ENCODE measurements at places on chromosomes 12 and 14. TPM values are rescaled to one million over a fixed set of nuclear protein-coding genes. Genes with fewer than 3 reads are reported as not detected.

- no peaks in the 10 kb centered on the region for H3K27me3 ChIP-seq
- no peak overlapping the region for H3K27ac ChIP-seq
- DNase-seq = no peak
- H3K36me3 ChIP-seq = no peaks in the 10 kb centered on the region
- no peak overlapping the region for H3K4me3 ChIP-seq
Measured at GRCh38 chr14:36439766-36440165, 80.3 kb downstream of the NKX2-1 start.

GRCh38 chr12:82361461-82361915 lies 3.2 kb downstream of the METTL25 start:
- no peak overlapping the region for H3K4me3 ChIP-seq
- peak; percentile 13 for DNase-seq
- H3K4me1 ChIP-seq = peaks cover 2% of the 10 kb centered on the region
- no peak overlapping the region for H3K27ac ChIP-seq

- no peaks in the 10 kb centered on the region for H3K27me3 ChIP-seq
- no peaks in the 10 kb centered on the region for H3K36me3 ChIP-seq
- DNase-seq = no peak
- no peak overlapping the region for H3K4me3 ChIP-seq
Measured at GRCh38 chr14:26872515-26873361, 274.9 kb upstream of the NOVA1 start.

DNA sequence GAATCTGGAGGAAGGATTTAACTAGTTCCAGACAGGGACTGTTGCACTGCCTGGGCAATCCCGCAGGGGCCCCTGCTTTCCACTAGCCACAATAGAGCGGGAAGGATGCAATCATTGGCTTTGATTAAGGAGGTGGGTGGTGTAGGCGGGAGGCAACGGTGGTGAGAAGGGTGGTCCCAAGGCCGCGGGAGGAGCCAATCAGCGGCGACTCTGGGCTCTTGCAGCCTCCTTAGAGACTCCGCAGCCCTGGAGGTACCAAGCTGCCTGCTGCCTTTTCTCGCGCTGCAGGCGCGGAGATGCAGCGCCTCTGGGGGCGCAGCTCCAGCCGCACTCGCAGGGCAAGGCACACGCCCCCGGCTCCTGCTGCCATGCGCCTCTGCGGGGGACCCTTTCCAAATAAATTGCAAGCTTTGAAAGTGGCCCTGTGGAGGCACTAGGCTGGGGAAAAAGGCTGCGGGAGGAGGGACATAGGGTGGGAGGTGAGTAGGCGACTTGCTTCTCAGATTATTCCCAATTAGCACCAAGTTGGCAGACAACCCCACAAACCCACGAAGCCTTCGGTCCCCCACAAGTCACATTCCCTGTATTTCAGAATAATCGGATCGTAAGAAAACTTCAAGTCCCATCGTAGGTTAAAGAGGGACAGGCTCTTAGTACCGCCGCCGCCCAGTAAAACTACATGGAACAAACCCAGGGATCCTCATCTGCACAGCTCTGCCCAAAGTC lies 858 bp upstream of the KCNA1 start:
- H3K4me1 ChIP-seq = peaks cover 5% of the 10 kb centered on the region
- DNase-seq = no peak
- no peak overlapping the region for H3K27ac ChIP-seq
- H3K4me3 ChIP-seq = no peak overlapping the region
- H3K36me3 ChIP-seq = no peaks in the 10 kb centered on the region
- H3K27me3 ChIP-seq = no peaks in the 10 kb centered on the region

DNA sequence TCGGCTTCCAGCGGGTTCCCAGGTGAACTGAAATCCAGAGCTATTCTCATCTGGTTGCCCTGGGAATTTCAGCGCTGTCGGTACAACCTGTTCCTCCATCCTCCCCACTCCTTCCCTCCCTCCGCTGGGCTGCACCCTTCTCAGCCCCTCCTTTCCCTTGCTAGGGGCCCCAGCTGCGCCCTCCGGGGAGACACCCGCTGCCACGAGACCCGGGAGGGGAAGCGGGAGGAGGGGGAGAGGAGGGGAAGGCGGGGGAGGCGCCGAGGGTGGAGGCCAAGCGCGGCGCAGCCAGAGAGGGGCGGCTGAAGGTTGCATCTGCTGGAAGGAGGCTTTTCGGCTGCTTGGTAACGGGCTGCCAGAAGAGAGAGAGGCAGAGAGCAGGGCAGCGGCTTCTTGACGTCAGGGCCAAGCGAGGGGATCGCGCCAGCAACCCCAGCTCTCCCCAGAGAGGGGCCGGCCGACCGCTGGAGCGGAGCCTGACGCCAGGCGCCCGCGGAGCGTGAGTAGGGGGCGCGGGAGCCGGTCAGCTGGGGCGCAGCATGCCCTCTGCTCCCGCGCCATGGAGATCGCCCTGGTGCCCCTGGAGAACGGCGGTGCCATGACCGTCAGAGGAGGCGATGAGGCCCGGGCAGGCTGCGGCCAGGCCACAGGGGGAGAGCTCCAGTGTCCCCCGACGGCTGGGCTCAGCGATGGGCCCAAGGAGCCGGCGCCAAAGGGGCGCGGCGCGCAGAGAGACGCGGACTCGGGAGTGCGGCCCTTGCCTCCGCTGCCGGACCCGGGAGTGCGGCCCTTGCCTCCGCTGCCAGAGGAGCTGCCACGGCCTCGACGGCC lies at the start of gene KCNA5:
KCNA5 (plus strand) TSS at position 291 of the 831 bp plus-strand sequence; CDS start at position 560, 269 bp downstream.
- H3K4me1 ChIP-seq = no peaks in the 10 kb centered on the region
- no peak for DNase-seq
- H3K36me3 ChIP-seq = no peaks in the 10 kb centered on the region
- no peaks in the 10 kb centered on the region for H3K27me3 ChIP-seq
- no peak within 1 kb of the TSS for H3K27ac ChIP-seq
- H3K4me3 ChIP-seq = no peak within 1 kb of the TSS

GRCh38 chr14:46490238-46490685 lies 161.3 kb downstream of the RPL10L start:
- no peaks in the 10 kb centered on the region for H3K36me3 ChIP-seq
- H3K4me3 ChIP-seq = no peak overlapping the region
- no peak overlapping the region for H3K27ac ChIP-seq
- H3K27me3 ChIP-seq = no peaks in the 10 kb centered on the region

DNA sequence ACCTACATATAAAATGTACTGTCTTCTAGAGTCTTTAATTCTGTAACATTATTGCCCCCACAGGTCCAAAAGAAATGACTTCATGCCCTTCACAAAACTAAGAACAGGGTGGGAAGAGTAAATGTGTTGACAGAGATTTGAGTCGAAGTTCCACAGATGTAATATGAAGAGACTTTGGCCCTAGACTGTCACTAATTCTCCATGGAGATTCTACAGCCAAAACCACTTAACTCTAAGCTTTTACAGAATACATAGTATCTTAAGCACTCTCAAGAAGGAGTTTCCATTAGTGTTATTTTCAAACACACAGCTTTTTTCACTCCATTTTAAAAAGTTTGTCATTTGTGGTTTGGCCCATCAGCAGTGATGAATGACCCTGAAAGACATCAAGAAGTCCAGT lies 56.3 kb downstream of the ABCC9 start:
- no peak overlapping the region for H3K27ac ChIP-seq
- H3K36me3 ChIP-seq = no peaks in the 10 kb centered on the region
- no peak for DNase-seq
- no peaks in the 10 kb centered on the region for H3K27me3 ChIP-seq
- peaks cover 2% of the 10 kb centered on the region for H3K4me1 ChIP-seq
- no peak overlapping the region for H3K4me3 ChIP-seq

DNA sequence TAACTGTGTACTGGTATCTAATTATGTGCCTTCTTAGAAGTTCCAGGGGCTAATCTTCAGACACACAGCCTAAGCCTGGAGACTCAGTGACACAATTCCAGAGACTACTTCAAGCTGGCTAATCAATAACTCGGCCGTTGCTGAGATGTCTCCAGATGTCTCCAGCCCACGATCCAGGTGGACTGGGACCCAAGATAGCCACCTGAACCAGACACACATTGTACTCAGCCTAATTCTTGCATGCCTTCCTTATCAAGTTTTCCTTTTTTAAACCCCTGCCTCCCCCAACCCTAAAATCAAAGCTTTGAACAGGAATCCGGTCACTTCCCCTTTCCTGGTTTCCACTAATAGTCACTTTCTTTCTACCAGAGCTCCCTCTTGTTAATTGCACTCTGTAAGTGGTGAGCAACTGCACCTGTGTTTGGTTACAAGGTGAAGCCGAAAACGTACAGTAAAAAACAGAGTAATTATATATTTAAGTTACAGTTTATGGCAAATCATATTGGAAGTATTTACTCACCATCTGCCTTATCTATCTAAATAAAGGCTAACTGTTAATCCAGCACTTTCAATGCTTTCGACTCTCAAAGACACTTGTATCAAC lies 39.8 kb upstream of the PTGDR start:
- H3K36me3 ChIP-seq = no peaks in the 10 kb centered on the region
- no peaks in the 10 kb centered on the region for H3K4me1 ChIP-seq
- H3K27me3 ChIP-seq = no peaks in the 10 kb centered on the region
- no peak for DNase-seq
- no peak overlapping the region for H3K4me3 ChIP-seq
- H3K27ac ChIP-seq = no peak overlapping the region

GRCh38 chr12:86233126-86233525 lies 23.1 kb downstream of the MGAT4C start:
- no peak overlapping the region for H3K4me3 ChIP-seq
- H3K36me3 ChIP-seq = no peaks in the 10 kb centered on the region
- no peak for DNase-seq
- H3K4me1 ChIP-seq = no peaks in the 10 kb centered on the region
- no peak overlapping the region for H3K27ac ChIP-seq

- H3K4me3 ChIP-seq = no peak overlapping the region
- no peak overlapping the region for H3K27ac ChIP-seq
- H3K4me1 ChIP-seq = peaks cover 3% of the 10 kb centered on the region
- DNase-seq = no peak
- no peaks in the 10 kb centered on the region for H3K36me3 ChIP-seq
Measured at GRCh38 chr12:11807458-11807857, 158.0 kb downstream of the ETV6 start.

GRCh38 chr12:90124914-90125313 lies 416.3 kb upstream of the ATP2B1 start:
- no peaks in the 10 kb centered on the region for H3K36me3 ChIP-seq
- DNase-seq = no peak
- no peaks in the 10 kb centered on the region for H3K4me1 ChIP-seq

DNA sequence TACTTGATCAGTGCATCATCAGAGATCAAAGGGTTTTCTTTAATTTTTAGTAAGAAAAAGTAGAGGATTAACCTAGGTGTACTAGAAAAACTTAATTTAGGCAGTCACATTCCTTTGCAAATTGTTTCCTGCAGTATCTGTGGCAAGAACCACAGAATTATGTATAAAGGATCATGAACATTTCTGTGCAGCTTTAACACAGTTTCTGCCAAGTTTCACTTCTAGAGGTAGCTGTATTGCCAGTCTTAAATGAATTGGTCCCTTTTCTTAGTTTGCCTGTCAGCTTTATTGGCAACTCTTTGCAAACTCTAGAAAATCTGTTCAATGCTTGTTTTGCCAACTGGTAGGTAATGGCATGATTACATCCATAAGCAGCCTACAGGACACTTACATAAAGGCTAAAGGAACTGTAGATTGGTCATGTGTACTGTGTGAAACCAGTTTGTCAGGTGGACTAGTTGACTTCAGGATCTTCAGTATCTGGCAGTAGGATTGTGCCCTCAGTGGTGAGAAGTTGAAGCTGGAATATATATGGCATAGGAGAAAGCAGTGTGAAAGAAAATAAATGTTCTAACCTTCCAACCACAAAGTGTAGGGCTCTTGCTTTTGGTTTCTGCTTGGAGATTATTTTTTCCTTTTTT lies 75.9 kb downstream of the TTLL5 start:
- H3K27me3 ChIP-seq = no peaks in the 10 kb centered on the region
- no peaks in the 10 kb centered on the region for H3K36me3 ChIP-seq
- H3K27ac ChIP-seq = no peak overlapping the region
- H3K4me1 ChIP-seq = no peaks in the 10 kb centered on the region
- no peak overlapping the region for H3K4me3 ChIP-seq

GRCh38 chr14:102504328-102504999 lies 5.1 kb downstream of the ANKRD9 start:
- no peak for DNase-seq
- no peak overlapping the region for H3K4me3 ChIP-seq
- no peaks in the 10 kb centered on the region for H3K36me3 ChIP-seq
- H3K4me1 ChIP-seq = peaks cover 3% of the 10 kb centered on the region

- H3K4me3 ChIP-seq = no peak overlapping the region
- no peaks in the 10 kb centered on the region for H3K36me3 ChIP-seq
- H3K27ac ChIP-seq = no peak overlapping the region
- H3K4me1 ChIP-seq = no peaks in the 10 kb centered on the region
- no peaks in the 10 kb centered on the region for H3K27me3 ChIP-seq
Measured at GRCh38 chr14:34334329-34334728, 127.7 kb downstream of the SPTSSA start.

GRCh38 chr12:51269174-51270066 lies 795 bp downstream of the SMAGP start:
- peak; percentile 66 for DNase-seq
- H3K36me3 ChIP-seq = no peaks in the 10 kb centered on the region
- no peaks in the 10 kb centered on the region for H3K27me3 ChIP-seq
- peak overlapping the region; percentile 53 for H3K4me3 ChIP-seq
- peaks cover 1% of the 10 kb centered on the region for H3K4me1 ChIP-seq
- H3K27ac ChIP-seq = peak overlapping the region; percentile 67

RNASE7 gene
- not detected for total RNA-seq

KIF5A gene
- total RNA-seq = 0.28 TPM

VWF gene
- 88.7 TPM for total RNA-seq

GRIP1 gene
- 3.9 TPM for total RNA-seq

CLEC4C gene
- total RNA-seq = not detected

TRIM9 gene
- 0.91 TPM for total RNA-seq

LRRK2 gene
- total RNA-seq = 15.0 TPM
